T-helper 2 cell (primary cell): ENCODE measurements at places on chromosomes 1 and 21.

- DNase-seq: no peak
Measured at GRCh38 chr1:201409440-201409839, 10.3 kb upstream of the LAD1 start.

DNA sequence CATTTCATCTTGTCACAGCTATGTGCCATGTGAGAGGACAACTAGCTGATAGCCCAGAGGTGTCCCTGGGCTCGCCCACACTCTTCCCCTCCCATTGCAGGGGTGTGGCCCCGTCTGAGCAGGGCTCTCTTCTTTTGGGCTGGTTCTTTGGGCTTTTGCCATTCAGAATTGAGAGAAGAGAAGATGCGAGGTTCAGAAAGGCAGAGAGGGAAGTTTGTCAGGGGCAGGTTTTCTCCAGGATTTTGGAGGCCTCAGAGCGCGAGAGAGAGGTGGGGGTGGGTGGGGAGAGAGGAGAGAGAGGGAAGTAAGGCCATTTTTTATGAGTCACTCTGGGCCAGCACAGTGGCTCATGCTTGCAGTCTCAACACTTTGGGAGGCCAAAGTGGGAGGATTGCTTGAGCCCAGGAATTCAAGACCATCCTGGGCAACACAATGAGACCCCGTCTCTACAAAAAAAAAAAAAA is 5.2 kb downstream of the IFI6 start:
- no peak for DNase-seq

DNA sequence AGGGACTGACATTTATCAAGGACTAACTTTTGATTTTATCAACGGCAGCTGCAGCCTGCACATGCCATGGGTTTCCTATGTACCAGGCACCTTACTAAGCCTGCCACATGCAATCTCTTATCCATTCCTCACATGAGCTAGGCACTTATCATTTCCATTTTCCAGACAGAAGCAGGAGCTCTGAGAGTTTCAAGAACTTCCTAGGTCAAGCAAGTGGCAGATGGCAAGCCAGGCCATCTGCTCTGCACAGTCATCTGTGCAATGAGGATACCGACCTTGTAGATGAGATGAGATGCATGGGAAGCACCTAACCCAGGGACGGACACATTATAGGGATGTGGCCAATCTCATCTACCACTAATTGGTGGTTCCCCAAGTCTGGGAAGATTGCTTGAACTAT is 339.4 kb upstream of the USP24 start:
- no peak for DNase-seq

- no peak for DNase-seq
Measured at GRCh38 chr1:33169290-33170055, 12.4 kb downstream of the TRIM62 start.

DNA sequence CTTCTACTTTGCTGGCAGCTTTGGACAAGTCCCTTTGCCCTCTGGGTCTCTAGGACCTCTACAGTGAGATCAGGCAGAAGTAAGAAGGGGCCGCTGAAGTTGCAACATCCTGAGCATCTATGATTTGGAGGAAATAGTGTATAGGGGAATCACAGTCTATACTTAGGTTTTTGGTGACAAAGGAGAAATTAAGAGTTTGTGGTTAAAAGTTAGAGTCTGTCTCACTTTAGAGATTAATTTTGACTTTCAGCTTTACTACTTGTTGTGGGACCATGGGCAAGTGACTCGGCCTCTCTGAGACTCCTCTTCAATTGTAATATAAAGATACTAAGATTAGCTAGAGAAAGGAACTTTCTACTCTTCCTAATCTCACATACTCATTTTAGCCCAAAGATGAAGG is 33.1 kb upstream of the LMX1A start:
- no peak for DNase-seq

GRCh38 chr1:231750296-231750695 is 123.7 kb downstream of the DISC1 start:
- DNase-seq: no peak

- no peak for DNase-seq
Measured at GRCh38 chr21:41631564-41632461, 123.9 kb upstream of the TMPRSS2 start.

- no peak for DNase-seq
Measured at GRCh38 chr1:161473348-161473747, 31.9 kb upstream of the FCGR2A start.

DNA sequence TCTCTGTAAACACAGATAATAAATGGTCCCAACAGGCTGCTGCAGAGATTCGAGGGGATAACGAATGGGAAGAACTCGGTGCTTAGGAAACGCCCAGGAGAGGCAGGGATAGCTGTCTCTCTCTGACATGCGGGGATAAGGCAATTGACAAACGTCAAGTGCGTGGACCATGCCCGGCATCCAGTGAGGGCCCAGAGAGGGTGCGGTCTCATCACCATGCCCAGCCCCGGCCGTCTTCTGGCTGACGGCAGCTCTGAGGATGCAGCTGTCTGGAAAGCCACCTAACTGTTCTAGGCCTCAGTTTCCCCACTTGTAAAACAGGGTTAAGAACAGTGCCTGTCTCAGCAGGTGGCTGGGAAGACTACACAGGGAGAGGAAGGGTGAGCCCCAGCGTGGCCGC is 48.1 kb downstream of the ACOT7 start:
- no peak for DNase-seq

- peak; percentile 59 for DNase-seq
Measured at GRCh38 chr1:192639607-192640368, 3.8 kb downstream of the RGS13 start.

GRCh38 chr1:200369706-200370105 is 40.1 kb downstream of the ZNF281 start:
- no peak for DNase-seq

GRCh38 chr1:175774921-175775320 is 31.5 kb upstream of the TNR start:
- no peak for DNase-seq

GRCh38 chr1:178945763-178946266 is 74.9 kb upstream of the ANGPTL1 start:
- DNase-seq: no peak

- DNase-seq: no peak
Measured at GRCh38 chr1:40313958-40314720, 2.9 kb downstream of the COL9A2 start.

DNA sequence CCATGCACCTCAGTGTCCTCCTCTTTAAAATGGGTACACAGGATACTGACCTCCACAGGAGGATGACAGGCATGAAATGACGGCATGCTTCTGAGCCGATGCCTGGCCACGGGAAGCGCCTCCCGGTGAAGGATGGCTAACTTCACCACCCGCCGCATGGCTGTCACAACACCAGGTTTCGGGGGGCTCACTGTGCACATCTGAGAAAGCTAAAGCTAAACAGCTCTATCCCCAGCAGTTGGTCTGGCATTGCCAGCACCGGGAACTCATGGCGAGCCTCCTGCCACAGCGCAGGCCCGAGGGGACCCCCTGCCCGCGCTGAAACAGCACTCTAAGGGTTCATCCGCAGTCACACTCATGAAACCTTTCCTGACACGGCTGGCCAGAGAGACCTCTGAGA is 16.0 kb downstream of the NPHP4 start:
- no peak for DNase-seq

DNA sequence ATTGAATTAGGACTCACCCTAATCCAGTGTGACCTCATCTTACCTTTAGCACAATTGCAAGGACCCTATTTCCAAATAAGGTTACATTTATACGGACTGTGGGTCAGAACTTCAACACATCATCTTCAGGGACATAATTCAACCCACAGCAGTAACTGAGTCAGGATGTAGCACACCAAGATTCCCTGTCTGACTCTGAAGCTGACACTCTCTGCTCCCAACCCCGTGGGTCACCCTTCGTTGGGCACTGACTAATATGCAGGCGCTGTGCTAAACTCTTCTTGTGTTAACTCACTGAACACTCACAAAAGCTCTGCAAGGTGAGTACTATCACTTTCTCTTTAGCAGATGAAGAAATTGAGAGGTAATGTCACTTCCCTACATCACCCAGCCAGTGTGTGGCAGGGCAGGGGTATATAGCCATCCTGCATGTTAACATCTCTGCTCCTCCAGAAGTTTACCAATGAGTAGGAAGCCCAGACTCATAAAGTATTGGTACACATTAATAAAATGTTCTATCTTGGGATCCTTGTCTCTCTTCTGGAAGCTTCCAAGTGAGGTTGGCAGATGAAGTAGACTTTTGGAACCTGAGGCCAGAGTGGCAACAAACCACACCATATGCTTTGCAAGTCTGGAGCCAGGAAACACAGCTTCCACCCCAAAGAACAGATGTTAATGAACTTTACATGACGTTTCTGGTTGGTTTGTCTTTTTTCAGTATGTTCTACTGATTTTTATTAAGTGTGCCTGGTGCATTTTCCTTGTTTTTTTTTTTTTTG is 139.2 kb upstream of the KLHDC7A start:
- no peak for DNase-seq

GRCh38 chr21:45126204-45126626 is 51.8 kb downstream of the ADARB1 start:
- no peak for DNase-seq

DNA sequence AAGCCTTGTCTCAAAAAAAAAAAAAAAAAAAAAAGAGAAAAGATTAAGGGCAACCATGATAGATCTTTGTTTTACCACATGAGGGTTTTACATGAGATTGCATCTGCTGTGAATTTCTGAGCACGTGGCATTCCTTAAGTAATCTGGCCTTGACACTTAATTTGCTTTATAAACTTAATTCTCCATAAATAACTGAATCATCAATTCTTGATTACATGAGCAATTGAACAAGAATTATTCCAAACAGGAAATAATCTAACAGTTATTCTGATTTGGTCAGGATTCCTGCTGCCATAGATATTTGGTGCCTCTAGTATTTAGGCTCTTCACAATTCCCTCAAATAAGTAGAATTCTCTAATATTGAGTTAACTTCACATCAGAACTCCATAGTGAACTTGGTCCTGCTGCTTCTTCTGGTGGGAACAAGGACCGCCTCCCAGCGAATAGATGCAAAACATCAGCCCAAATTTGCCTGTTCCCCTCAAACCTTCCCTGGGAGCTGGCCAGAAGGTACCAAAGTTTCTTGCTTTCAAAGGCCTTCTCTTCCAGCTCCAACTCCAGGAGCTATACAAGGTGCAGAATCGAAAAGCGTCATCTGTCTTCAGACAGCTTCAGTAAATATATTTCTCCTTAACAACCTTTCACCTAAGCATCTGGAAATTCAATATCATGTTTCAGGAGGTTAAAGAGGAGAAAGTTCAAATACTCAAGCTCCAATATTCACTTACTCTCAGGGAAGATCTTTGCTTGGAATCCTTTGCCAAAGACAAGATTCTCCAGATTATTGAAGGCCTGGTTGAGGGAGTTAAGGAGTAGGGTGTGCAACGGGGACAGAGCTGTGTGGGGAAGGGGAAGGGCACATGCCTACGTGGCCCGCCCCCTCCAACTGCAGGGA is 1.0 kb downstream of the KRTCAP2 start:
- DNase-seq: peak; percentile 68

GRCh38 chr1:200359610-200360163 is 50.1 kb downstream of the ZNF281 start:
- no peak for DNase-seq

- DNase-seq: no peak
Measured at GRCh38 chr1:234583755-234584419, 26.1 kb downstream of the IRF2BP2 start.

- DNase-seq: no peak
Measured at GRCh38 chr1:180527101-180527669, 24.8 kb upstream of the ACBD6 start.

DNA sequence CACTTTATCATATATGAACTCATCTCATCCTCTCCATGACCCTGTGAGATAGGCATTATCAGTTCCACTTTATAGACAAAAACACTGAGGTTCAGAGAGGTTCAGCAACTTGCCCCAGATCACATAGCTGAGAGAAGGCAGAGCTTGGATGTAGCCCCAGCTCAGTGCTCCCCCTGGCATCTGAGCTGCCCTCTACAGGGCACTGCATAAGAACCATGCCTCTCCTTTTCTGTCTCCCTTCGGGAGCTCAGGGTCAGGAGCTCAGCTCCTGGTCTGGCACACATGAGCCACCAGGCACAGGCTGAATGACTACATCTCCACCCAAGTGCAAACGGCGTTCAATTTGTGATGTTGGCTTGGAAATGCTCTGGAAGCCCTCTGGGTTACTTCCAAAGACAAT is 16.9 kb downstream of the RAB7B start:
- no peak for DNase-seq

DNA sequence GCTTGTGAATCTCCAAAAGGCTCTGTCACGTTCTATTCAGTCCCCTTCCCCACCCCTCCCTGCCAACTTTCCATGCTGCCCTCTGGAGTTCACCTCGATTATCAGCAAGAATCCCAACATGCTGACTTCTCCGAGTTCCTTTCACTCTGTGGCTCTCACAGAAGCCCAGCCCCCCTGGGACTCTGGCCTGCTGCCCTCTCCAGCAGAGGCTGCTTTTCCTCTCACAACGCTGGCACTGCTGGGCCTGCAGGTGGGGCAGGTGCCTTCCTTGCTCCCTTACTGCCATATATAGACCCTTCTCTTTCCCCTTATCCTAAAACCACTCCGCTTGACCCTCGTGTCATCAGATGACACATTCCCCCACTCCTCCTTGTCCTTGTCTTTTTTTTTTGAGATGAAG is 10.2 kb upstream of the RNF186 start:
- no peak for DNase-seq

GRCh38 chr1:181778640-181779260 is 282.8 kb downstream of the ZNF648 start:
- DNase-seq: no peak

- DNase-seq: no peak
Measured at GRCh38 chr1:55316947-55317662, 101.9 kb upstream of the USP24 start.

GRCh38 chr1:21852282-21853130 is 40.4 kb downstream of the LDLRAD2 start:
- peak; percentile 51 for DNase-seq

DNA sequence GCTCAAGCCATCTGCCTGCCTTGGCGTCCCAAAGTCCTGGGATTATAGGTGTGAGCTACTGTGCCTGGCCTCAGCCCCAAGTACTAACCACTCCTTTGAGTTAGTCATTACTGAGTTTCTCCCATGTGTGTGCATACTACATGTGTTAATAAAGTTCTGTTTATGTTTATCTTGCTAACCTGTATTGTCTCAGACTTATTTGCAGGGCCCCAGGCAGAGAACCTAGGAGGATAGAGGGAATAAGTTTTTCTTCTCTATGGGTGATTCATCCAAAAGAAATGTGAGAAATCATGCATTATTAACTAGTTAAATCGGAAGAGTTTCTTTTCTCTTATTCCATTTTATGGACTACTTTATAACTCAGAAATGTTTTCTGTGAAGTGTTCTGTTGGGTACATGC is 203.9 kb upstream of the CACYBP start:
- no peak for DNase-seq

- DNase-seq: no peak
Measured at GRCh38 chr1:53346814-53347176, 18.9 kb upstream of the LRP8 start.

- no peak for DNase-seq
Measured at GRCh38 chr1:154547105-154547732, 11.2 kb downstream of the UBE2Q1 start.

DNA sequence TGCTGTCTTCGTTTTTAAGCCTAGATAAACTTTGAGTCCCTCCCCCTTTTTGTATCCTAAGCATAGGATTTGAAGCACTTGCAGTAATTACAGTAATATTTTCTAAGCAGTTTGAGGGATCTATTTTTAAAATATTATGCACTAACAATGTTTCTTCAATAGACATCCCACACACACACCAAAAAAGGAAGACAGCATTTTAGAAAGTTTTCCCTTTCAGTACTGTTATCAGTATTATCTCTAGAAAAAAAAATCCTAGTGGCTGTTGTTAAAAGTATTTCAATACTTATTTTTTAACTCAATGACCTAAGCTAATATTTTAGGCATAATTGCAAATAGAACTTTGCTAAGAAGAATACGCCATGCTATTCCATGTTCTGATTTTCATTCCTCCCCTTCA is 15.1 kb downstream of the MCOLN3 start:
- no peak for DNase-seq
